ENCODE measurements at places on chromosomes 1 and 21.

DNA sequence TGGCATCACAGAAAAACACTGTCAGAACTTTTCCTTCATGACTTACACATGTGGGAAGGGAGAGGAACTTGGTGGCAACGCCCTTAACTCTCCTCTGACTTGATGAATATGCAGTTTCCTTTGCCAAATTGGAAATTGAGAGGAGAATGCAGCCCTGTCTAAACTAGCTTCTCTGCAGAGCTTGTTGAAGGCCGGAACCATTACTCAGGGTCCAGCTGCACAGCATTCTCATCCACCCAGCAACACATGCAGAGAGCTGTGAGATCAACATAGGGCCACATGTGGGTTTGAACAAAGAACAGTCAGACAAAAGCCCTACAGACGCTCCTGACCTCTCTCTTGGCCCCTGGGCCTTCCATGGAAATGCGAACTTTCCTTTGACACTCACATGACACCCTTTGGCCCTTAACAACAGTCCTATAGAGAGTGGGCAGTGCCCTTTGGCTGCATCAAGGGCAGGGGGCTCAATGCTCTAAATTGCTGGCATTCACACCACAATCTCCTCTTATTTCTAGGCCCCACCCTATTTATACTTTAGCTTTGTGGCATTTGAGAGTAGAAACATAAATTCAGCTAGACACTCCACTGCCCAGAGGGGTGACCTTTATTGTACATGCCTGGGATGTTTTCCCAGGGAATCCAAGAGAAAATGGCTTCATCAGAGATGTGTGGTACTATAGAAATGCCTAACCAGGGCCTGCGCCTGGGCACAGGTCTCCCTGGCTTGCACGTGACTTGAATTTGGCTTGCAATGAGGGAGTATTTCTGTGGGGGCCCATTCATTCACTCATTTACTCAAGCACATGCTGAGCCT lies 64.4 kb downstream of the CDC7 start:
- no peak for DNase-seq

GRCh38 chr1:162633081-162633762 lies 958 bp downstream of the DDR2 start:
- no peak for DNase-seq

GRCh38 chr1:45512641-45513054 lies 9.0 kb downstream of the PRDX1 start:
- peak; percentile 24 for DNase-seq

DNA sequence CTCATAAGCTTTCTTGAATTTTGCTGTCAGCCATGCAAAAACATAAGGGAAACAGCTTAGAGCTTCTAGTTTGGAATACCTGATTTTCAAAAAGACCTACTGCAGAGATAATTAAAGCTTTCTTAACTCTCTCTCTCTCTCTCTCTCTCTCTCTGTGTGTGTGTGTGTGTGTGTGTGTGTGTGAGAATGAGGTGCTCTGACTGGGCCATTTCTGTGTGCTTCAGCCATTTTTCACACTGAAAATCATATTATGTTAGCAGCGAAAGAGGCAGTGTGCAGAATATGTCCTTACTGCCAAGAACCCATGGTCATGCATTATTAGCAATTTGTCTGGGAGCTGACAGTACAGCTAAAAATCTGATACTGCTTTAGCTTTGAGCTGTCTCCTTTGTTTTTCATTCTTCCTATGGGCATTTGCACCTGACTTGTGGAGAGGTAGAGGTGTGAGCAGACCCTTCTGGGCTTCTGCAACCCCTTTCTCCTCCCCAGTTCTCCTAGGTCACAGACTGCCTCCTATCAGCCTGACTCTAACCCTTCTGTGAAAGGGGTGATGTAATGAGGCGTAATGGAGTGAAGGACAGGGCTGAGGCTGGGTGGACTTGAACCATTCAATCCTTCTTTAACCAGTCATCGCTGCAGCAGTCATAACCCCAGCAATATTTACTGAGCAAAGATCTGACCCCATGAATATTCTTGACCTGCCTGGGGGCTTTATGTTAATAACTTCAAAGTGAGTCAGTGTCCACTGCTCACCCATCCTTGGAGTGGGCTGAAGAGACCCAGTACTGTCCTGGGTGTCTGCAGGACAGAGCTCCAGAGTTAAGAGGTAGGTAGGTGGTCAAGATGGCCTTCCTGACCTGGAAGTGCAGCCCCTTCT lies 61.2 kb downstream of the SYT6 start:
- no peak for DNase-seq

- DNase-seq = no peak
These were observed 21.4 kb upstream of the PADI1 start for GRCh38 chr1:17183388-17184160.

DNA sequence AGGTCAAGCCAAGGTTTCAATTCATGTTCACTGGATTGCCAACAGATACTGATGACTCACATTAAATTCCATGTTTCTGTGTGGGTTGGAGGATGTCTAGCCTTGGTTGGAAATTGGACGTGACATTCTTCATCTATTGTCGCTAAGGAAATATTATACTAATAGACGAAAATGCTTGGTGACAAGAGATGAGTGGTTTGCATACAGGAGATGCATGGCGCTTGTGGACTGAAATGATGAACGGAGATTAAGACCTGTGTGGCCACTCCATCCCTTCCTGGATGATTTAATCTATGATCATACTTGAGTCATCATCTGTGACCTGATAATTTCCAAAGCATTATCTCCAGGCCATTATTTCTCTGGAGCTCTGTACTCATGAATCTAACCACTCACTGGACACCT lies 97.0 kb upstream of the CD34 start:
- no peak for DNase-seq

GRCh38 chr1:95386371-95386770 lies 152.4 kb downstream of the RWDD3 start:
- no peak for DNase-seq

DNA sequence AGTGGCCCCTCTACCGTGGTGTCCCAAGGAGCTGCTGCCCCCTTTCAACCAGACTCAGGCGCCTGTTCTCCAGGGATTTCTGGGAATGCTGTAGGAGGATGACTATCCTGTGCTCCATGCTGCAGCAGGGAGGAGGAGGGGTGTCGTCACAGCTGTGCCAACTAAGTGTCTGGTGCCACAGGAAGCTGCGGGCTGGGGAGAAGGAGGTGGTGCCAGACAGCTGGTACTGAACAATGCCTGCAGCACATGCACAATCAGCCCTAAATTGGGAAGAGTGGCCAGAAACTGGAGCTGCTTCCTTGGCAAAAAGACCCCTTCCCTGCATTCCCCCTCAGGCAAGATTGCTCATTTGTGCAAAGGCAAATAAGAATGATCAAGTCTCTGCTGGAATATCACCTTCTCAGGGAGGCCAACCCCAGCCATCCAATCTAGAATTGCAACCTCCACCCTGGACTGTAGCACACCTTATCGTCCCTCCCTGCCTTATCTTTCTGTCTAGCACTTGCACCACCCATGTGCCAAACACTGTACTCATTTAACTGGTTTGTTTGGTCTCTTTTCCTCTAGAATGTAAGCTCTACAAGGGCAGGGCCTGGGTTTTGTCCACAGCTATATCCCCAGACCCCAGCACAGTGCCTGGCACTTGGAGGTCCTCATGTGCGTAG lies 33.3 kb downstream of the LAMB3 start:
- DNase-seq = no peak

DNA sequence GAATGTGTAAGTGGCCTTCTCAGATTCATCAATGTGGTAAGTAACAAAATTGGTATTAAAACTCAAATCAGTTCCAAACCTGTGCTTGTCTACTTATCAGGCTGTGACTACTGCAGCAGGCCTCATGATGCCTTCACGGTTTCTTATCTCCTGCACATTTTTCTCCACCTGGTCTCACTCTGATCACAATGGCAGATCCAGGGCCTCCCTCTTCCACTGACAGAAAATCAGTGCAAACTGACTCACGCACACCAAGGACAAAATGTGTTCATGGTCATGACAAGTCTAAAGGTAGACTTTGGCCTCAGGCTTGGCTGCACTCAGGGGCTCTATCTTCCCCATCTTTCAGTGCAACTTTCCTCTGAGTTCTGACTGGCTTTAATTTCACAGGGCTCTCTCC lies 56.7 kb upstream of the ATP1A1 start:
- no peak for DNase-seq

DNA sequence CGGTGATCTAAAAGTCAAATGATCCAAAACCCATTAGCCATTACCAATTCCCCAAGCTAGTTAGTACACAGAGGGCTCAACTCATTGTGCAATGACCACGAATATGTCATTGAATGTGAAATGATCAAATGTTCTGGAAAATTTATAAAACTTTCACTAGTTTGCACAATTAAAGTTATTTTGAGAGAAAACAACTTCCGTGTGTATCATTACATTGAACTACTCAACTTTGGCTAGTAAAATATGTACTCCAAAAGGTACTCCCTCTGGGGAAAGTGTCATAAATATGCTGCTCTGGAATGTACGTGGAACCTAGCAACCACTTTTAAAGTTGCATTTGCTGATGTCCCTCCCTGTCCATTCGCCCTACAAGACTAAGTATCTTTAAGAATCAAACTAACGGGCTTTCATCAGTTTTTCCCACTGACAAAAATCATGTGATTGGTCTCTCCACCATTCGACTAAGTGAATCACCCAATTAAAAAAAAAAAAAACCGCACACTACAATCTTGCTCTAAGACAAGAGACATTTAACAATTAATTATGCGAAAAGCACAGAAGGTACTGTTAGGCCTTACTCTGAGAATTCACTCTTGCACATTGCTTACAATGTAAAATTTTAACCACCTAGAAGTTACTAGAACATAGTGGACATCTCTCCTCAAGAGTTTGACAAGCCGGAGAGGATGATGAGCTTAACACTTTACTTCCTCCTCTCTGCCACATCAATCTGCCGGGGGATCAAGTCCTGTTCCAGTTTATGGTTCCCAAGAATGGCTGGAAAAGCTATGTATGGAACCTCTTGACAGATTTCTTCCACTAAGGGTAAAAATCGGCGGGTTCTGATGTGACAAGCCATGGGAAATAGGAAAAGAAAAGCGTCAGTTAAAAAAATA lies 1.2 kb downstream of the ACBD3 start:
- no peak for DNase-seq

DNA sequence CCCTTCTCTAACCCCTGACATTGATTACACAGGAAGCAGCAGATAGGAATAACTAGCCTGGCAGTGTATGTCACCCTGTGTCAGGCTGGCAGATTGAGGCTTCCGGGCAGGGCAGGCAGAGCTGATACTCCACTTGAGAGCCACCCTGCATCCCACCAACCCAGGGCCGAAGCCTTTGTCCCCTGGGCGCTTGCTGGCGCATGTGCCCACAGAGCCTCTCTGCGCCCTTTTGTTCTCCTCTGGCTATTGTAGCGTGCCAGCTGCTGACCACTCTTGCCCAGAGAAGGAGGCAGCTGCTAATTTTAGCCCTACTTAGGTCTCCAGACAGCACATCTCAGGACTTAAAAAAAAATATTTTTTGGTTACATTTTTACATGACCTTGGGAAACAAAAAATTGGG lies 304.9 kb downstream of the HHAT start:
- no peak for DNase-seq

DNA sequence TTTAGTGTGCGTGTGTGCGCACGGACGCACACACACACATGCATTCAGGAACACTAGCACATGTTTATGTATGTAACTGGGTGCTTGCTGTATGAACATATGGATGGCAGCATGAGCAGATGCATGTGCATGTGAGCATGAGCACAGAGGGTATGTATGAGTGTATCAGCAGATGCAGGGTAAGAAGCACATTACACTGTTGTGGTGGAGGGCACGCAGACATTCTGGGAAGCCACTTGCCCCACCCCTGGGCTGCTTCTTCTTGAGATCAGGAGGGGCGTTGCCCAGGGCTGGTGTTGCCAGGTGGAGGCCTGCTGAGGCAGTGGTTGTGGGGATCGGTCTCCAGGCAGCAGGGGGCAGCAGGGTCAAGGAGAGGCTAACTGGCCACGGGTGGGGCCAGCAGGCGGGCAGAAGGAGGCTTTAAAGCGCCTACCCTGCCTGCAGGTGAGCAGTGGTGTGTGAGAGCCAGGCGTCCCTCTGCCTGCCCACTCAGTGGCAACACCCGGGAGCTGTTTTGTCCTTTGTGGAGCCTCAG lies 3.9 kb upstream of the P3R3URF start:
- no peak for DNase-seq

DNA sequence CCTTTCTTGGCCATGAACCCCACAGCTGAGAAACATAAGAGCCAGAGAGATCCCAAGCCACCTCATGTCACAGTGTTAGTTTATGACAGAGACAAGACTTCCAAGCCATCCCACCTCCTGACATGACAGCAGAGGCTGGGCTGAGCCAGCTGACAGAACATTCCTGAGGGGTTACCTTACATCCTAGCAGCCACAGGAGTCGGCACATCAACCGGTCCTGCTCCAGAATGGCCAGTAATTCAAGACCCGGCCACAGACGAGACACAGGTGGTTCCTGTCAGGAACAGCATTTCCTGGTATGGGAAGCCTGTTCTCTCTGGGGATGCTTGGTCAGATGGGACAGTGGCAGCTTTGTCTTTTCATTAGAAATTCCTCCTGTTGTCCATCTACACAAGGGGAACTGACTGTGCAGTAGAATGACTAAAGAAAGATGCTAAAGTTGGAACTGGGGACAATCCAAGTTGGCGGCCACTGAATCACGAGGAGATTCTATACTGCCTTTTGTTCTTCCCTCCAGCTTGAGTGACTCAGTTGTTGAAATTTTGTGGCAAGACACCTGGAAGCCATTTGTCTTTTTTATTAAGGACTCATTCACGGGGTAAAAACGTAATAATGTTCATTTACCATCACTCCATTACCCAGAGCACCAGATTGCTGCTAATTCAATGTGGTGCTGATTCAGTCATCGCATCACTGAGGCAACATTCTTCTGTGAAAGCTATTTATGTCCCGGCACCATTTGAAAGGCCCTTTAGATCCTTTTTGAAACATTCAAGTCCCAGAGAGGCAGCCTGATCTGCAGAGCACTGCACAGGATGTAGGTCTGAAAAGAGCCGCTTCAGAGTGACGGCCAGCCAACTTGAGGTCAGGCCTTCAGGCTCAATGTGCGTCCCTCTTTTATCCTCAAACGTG lies 37.2 kb upstream of the NPL start:
- no peak for DNase-seq

GRCh38 chr21:40731206-40731605 lies 115.8 kb downstream of the DSCAM start:
- DNase-seq = no peak

GRCh38 chr1:162691999-162692575 lies 59.8 kb downstream of the DDR2 start:
- no peak for DNase-seq

DNA sequence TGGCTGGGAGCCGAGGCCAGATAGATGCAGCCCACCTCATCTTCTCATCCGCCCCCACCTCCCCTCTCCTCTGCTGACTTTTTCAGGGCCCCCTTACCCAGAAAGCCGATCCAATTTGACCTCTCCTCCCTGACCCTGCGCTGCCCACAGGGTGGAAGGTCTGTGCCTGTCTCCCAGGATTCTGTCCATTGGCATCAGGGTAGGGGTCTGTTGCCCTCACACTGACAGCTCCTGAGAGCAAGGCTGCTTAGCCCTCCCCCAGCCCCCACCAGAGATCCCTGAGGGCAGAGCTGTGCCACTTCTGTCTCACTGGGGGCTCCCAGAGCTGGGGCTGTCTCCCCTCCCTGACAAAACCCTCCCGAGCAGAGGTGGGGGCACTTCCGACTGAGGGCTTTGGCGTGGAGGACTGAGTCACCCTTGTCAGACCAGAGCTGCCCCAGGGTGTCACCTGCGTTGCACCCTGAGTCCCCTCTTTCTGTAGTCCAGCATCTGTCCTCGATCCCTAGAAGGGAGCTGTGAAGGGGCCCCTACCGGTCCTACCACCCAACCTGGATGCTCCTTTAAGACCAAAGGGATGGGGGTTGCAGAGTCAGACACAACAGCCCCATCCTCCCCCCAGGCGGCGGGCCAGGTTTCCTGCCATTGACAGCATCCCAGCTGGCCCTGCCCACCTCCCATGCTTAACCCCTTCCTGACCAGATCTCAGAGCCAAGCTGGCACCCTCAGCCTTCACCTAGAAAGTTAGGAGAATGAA lies 2.4 kb upstream of the FAM110D start:
- no peak for DNase-seq

Measured in activated CD8-positive, alpha-beta memory T cell treated with anti-CD3 and anti-CD28 coated beads for 1 hour (primary cell).